ENCODE measurements at places on chromosomes 6 and 20. TPM values are rescaled to one million over a fixed set of nuclear protein-coding genes. Genes with fewer than 3 reads are reported as not detected.

DNA sequence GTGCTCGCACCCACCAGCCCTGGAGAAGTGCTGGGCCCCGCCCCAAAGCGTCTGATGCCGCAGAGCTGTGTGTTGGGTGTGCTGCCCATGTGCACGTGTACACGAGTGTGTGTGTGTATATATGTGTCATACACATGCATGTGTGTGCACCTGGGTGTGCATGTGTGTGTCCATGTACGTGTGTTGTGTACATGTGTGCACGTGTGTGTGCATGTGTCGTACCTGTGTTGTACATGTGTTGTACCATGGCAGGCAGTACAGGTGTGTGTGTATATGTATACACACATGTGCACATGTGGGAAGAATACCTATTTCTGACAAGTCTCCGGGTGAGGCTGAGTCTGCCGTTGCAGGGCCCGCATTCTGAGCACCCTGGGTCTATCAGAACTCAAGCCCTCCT is 6.2 kb upstream of the MRGBP start:
- no peak for DNase-seq

DNA sequence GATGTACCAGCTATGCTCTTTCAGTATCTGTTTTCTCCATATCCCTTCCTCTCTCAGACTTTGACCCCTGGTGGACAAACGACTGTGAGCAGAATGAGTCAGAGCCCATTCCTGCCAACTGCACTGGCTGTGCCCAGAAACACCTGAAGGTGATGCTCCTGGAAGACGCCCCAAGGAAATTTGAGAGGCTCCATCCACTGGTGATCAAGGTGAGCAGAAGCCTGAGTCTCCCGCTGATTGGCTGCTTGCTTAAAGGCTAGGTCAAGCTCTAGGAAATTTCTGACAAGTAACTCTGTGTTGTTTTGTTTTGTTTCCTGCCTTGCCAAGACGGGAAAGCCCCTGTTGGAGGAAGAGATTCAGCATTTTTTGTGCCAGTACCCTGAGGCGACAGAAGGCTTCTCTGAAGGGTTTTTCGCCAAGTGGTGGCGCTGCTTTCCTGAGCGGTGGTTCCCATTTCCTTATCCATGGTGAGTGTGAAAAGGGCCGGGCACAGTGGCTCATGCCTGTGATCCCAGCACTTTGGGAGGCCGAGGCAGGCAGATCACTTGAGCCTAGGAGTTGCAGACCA is 28.6 kb downstream of the C6orf89 start:
- no peak for DNase-seq

GRCh38 chr6:134009876-134010275 is 42.5 kb downstream of the SLC2A12 start:
- no peak for DNase-seq

DNA sequence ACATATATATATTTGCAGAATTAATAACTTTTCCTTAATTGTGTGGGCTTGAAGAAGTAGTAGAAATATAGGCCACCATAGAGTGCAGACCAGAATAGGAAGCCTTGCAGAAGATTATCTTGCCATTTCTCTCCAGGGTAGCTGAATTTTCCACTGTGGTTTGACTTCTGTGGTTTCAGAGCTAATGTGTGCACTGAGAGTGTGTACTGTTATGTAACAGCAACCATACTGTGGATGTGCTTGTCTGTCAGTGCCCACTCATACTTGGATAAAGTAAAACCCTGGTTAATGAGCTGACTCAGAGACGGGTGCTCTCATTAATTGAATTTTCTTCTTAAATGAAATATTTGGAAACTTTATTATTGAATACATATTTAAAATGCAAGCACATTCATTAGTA is 57.2 kb downstream of the CEP43 start:
- DNase-seq: no peak

The MDFI gene
- 2.1 TPM for total RNA-seq

Measured in NCI-H460 (cell line).